ENCODE measurements at places on chromosomes 5 and 9.

GRCh38 chr5:117082977-117083376, 508.4 kb upstream of the SEMA6A start:
- no peak for DNase-seq

GRCh38 chr9:36036780-36037548, at the start of gene RECK:
TSS of gene RECK (plus strand) at chr9:36036913. CDS start at chr9:36036999, 86 bp downstream.
- peak; percentile 92 for DNase-seq

DNA sequence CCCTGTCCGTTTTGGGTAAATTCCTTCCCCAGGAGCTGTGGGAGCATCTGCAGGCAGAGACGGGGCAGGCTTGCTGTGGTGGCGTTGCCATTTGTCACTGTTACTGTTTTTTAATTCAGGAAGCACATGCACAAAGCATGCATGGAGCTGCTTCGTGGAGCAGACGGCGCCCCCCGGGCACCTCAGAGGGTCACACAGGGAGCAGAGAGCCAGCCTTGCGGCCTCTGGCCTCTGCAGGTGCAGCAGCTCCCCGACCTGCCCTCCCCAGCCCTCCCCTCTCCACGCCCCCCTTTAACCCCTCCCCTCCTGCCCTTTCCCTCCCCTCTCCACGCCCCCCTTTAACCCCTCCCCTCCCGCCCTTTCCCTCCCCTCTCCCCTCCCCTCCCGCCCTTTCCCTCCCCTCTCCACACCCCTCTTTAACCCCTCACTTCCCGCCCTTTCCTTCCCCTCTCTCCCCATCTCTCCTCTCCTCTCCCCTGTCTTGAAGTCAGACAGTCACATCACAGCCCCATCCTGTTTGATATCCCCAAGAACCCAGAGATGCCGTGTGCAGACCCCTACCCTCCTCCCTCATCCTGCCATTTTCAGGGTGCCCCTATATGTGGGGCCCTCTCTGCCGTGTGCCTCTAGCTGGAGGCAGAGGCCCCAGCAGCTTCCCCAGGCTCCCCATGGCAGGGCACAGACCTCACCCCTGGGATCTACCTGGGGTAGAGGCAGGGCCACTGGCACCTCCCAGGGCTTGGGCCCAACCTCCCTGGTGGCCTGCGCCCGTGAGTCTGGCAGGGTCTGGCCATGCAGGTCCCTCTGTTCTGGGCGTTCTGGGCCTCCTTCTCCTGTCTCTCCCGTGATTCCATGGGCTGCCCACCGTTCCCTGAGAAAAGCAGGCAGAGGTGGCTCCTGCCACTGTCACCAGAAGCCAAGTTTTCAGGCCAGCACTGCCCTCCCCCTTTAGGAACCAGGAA, 29.6 kb upstream of the UBAC1 start:
- peak; percentile 34 for DNase-seq

- DNase-seq = peak; percentile 93
Measured at GRCh38 chr9:74952201-74953151, at the start of gene C9orf40. TSS of gene C9orf40 (minus strand) at chr9:74952912. CDS start at chr9:74952611, 301 bp downstream.

GRCh38 chr9:107422189-107423185, 67.1 kb downstream of the KLF4 start:
- peak; percentile 6 for DNase-seq

- no peak for DNase-seq
Measured at GRCh38 chr5:53323511-53323910, 156.9 kb upstream of the FST start.

DNA sequence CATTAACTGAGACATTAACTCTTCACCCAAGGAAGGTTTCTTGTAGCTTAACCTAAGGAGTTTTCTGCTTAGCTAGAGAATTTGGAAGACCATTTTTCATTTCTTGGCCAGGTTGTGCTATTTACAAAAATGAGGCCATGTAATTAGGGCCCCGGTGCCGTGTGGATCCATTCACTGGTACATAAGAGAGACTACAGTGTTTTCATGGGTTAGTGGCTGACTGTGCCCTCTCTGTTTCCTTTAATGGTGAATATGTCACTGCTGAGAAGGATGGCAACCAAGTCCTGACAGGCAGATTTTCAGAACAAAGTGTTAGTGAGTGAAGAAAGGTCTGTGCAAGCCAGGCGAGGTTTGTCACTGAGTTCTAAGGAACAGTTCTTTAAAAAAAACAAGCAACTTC, 15.4 kb downstream of the MEGF10 start:
- no peak for DNase-seq

DNA sequence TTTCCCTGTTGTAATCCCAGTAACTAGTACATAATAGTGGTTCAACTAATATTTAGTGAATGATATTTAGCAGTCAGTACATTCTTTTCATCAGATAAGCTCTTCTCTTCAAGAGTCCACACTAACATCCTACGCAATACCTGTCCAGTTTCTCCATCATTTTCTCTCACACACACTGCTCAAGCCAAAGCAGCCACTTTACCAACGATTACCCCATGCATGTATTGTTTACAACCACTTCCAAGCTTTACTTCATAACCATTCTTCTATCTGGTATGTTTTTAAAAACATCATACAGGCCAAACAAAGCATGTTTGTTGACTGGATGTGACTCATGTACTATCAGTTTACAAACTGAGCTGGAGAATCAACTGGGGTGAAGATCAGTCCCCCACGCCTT, 7.3 kb downstream of the UBTD2 start:
- no peak for DNase-seq

GRCh38 chr5:173163219-173163618, 18.9 kb downstream of the BNIP1 start:
- no peak for DNase-seq

DNA sequence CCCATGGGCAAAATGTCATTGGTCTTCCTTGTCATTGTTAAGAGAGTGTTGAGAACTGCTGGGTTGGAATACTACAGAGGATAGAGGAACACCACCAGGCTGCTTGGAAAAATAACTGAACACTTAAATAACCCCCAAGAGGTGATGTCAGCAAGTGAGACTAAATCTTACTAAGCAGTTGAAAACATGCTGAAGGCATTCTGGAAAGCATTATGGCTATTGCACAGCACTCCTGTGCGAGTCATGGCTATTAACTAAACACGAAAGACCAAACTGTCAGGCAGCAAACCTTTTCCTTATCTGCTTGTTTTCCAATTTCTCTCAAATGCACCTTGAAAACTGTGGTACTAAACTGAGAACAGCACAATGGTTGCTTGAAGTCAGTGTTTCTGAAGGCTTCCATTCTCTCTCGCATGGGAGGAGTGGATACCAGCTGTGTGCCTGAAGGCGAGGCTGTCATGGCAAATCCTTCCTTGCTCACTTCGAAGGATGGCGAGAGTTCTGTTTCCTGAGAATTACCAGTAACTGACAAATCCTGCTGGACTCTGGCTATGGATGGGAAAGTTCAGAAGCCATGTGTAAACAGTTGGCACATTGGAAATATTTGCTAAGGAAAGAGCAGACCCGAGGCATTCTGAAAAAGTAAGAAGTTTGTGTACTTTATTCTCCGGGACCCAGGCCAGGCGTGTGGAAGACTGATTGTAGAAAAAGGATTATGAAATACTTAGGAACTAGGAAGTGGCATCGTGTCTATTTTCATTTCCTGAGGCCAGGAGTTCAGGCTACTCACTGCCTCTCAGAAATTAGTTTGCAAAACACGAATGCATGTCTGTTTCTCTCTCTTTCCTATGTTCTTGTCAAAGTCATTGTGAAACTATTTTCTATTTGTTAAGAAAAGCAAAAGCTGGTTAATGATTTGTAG, 182.1 kb downstream of the DMRT2 start:
- no peak for DNase-seq

DNA sequence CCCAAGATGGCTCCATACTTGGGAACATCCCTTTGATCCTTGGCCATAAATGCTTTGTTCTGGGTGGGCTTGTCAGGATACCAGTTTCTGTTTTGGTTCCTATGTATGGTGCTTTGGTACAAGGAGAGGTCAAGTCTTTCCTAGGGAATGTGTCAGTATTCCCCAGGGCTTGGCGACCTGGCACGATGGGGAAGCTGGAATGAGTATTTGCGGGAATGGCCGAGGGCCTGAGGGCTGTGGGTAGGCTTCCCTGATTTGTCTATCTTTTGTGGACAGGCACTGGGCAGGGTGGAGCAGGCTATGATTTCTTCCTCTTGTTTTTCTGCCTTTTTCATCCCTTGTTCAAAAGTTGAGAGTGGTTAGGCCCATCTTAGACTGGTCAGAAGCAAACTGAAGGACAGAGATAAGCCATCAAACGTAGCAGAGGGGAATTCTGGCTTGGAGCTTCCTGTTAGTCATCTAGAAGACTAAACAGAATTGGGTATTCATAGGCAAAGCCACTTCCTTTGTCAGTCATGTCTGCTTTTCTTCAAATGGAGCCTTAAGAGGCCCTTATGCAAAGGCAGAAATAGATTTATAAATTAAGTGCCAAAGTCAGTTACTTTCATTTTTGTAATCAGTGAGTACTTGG, 13.7 kb downstream of the DOCK2 start:
- no peak for DNase-seq

GRCh38 chr9:100880284-100880683, 148.2 kb upstream of the PLPPR1 start:
- DNase-seq = no peak

GRCh38 chr5:32990593-32991420, 279.7 kb downstream of the NPR3 start:
- no peak for DNase-seq

DNA sequence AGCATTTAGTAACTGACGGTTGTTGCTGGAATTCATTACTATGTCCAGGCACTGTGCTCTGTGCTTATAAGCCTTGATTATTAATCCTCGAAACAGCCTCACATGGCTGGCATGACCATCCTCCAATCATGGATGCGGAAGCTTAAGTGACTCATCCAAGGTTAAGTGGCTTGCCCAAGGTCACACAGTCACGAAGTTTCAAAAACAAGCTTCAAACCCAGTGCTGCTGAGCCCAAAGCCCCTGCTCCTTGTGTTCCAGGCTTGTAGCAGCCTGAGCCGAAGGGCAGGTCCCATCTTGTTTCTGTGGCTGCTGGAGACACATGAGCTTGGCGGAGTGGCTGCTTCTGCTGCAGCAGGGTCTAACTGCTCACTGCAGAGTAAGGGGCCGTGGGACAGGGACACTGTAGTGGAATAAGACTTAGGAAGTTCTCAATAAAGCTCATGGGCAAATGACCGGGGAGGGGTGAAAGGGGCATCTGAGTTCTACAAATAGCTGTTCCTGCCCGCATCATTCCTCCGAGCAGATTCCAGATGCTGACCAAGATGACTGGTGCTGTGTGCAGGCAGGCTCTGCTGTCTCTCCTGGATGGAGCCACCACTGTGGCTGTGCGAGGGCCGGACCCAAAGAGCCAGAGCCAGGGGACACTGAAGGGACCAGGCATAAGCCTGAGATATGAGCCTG, 32.4 kb downstream of the WHRN start:
- no peak for DNase-seq

GRCh38 chr9:137167747-137168572, 1.9 kb downstream of the LRRC26 start:
- no peak for DNase-seq

- DNase-seq = no peak
Measured at GRCh38 chr9:126219648-126220063, 107.0 kb upstream of the MVB12B start.

GRCh38 chr9:113160571-113160970, 9.8 kb downstream of the SLC31A2 start:
- no peak for DNase-seq

GRCh38 chr5:142888469-142889085, 118.4 kb downstream of the ARHGAP26 start:
- DNase-seq = no peak

DNA sequence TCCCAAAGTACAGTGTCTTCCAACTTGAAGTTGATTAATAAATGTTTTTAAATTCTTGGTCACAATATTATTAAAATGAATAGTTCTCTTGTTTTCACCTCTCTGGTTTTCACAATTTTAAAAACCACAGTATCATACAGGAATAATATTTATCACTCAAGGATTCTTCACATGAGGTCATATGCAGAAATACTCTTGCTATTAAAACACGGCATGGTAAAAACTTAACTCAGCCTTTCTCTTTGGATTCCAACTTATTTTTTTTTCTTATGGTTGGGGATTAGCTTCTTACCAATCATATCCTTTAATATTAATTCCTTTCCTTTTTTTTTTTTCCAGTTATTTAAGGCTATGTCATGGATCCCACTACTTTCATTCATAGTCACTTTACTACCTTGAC, 289.4 kb downstream of the ADAMTS6 start:
- no peak for DNase-seq

DNA sequence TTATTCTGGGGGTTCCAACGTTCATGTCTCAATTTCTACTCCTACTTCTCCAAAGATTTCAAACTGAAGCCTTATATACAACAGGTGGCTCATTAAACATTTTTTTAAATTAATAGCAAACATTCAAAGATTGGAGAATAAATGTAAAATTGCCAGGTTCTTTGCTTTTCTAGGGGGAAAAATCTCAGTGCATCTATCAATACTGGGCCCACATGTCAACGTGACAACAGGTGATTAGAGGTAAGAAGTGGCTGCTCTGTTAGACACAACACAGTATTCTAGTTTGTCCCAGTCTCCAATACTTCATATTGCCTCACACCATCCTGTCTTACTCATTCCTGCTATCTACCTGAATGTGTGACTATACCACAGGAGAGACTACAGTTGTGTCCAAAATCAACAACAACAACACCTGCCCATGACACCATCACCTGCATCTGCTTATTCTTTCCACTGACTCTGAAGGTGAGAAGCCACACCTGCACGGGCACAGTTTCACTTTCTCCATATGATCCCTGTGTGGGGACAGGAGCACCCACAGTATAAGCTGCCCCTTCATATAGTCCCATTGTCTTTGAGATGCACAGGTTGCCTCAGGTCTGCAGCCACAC, 110.2 kb downstream of the LHFPL2 start:
- DNase-seq = no peak

Data from stimulated activated CD4-positive, alpha-beta T cell treated with anti-CD3 and anti-CD28 coated beads, Interleukin-12 subunit alpha, Interleukin-12 subunit beta, amount 100 ng/mL, for 4 hours (primary cell).